ENCODE measurements at places on chromosomes 5 and 9. TPM values are rescaled to one million over a fixed set of nuclear protein-coding genes. Genes with fewer than 3 reads are reported as not detected.
A peak's percentile ranks its signal among the peaks of the same experiment; 100 is the strongest.

Gene LIFR
- total RNA-seq: not detected

Gene GRXCR2
- not detected for total RNA-seq

Gene PCDH12
- total RNA-seq: 0.73 TPM

Gene SOHLH1
- total RNA-seq: not detected

Gene HTR4
- total RNA-seq: not detected

Gene F2R
- total RNA-seq: 5.9 TPM

Gene SAPCD2
- total RNA-seq: 40.6 TPM

Gene ZNF618
- 0.21 TPM for total RNA-seq

Gene KIAA0825
- total RNA-seq: 2.7 TPM

Gene FAM81B
- not detected for total RNA-seq

Gene JAKMIP2
- total RNA-seq: 5.3 TPM

Gene GFI1B
- not detected for total RNA-seq

Gene FAM221B
- total RNA-seq: not detected

Gene RPS23
- total RNA-seq: 2,100 TPM

DNA sequence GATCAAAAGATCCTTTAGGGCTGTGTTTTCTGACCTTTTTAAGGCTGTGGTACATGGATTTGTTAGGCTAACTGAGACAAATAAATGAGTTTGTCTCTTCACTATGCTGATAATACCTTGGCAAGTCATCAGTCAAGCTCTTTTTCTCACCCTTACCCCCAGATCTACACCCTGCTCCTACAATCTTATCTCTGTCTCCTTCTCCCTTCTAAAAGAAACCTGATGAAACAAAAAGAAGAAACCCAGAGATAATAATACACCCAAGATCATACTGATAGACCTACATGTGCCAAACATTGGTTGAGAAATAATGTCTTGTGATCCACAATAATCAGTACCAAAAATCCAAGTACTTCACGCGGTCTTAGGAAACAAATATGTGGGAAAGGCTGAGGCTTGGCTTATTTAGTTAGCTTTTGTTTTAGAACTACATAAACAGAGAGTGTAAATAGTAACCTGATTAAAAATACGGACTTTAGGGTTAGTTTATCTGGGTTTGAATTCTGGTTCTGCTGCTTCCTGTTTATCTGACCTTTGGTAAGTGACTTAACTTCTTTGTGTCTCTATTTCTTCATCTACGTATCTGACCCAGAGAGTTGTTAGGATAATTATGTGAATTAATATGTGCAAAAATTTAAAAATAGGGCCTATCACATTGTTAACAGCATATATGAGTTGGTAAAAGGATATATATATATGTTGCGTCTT lies 24.8 kb upstream of the PDCD1LG2 start:
- no peak overlapping the region for H3K4me3 ChIP-seq
- no peaks in the 10 kb centered on the region for H3K4me1 ChIP-seq
- no peaks in the 10 kb centered on the region for H3K36me3 ChIP-seq

DNA sequence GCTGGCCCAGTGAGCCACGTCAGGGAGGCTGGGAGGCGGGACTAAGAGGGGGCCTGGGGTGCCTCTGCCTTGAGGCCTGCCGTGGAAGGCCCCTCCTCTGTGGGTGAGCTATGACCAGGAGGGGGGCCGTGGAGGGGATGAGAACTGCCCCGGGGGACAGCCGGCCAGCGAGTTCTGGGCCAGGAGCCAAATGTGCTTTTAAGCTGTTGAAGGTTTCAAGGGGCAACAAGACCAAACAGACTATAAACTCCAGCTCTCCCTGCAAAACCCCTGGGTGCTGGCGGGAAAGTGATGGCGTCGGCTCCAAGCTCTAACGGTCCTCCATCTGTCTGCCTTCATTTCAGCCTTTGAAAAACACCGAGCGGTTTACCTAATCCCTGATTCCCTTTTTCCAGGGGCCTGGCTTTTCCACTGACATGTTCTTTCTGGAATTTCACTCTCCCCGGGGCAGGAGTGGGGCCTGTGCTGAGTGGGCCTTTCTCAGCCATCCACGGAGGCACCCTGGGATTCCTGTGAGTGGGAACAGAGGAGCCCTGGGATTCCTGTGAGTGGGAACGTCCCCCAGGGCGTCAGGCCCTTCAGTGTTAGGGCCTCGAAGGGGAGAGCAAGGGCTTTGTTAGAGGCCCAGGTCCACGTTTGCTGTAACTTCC lies 65.6 kb downstream of the COL5A1 start:
- H3K27me3 ChIP-seq: no peaks in the 10 kb centered on the region
- H3K4me1 ChIP-seq: no peaks in the 10 kb centered on the region
- DNase-seq: no peak
- H3K36me3 ChIP-seq: no peaks in the 10 kb centered on the region

DNA sequence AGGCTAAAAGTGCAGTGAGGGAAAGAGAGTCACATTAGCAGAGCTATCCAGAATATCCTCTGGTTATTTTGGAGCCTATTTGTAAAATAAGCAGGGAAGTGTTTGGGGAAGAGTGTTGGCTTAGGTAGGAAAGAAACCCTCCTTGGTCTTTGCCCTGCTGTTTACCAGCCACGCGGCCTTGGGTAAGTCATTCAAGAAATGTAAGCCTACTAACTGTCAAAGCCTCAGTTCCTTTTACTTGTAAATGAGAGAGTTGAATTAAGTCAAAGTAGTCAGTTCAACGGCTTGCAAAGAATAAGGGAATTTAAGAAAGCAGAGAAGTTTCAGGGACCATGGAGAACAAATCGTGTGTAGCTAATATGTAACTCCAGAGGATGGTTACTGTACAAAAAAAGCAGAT lies 75.8 kb upstream of the TNC start:
- no peak overlapping the region for H3K27ac ChIP-seq
- no peak overlapping the region for H3K4me3 ChIP-seq
- no peak for DNase-seq
- H3K4me1 ChIP-seq: no peaks in the 10 kb centered on the region
- no peaks in the 10 kb centered on the region for H3K36me3 ChIP-seq

DNA sequence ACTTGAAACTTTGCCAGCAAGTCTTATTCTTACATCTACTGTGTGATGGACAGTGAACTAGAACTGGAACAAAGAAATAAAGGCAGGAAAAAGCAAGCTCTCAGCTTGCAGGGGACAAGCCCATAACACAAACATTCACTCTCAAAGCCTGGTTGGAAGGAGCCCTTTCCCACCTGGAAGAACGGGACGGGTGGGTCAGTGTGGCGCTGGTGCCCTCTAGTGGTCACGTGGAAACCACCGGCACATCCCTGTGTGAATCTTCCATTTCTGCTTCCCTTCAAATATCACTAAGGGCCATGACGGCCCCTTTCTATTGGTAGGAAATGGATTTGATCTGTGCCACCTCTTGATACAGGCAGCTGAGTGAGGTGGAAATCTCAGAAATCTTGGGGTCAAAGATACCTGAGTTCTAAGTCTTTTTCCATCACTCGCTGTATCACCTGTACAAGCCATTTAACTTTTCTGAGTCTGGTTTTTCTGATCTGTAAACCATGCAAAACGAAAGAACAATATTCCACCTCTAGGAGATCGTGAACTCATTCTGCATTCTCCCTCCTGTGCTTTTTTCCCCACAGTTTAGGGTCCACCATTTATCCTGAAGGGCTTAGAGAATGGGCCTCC lies 211.6 kb downstream of the MSX2 start:
- H3K4me1 ChIP-seq: no peaks in the 10 kb centered on the region
- peak; percentile 16 for DNase-seq
- H3K4me3 ChIP-seq: no peak overlapping the region
- H3K27me3 ChIP-seq: no peaks in the 10 kb centered on the region

DNA sequence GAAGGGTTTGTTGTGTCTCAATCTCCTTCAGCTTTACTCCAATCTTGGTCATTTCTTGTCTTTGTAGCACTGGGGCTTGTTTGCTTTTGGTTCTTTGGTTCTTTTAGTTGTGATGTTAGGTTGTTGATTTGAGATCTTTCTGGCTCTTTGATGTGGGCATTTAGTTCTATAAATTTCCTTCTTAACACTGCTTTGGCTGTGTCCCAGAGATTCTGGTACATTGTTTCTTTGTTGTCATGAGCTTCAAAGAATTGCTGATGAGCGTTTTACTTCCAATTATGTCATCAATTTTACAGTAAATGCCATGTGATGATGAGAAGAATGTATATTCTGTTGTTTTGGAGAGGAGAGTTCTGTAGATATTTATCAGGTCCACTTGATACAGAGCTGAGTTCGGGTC lies 353.3 kb downstream of the MAN2A1 start:
- H3K27me3 ChIP-seq: no peaks in the 10 kb centered on the region
- no peak for DNase-seq
- peaks cover 6% of the 10 kb centered on the region for H3K36me3 ChIP-seq
- H3K4me3 ChIP-seq: no peak overlapping the region
- no peak overlapping the region for H3K27ac ChIP-seq

DNA sequence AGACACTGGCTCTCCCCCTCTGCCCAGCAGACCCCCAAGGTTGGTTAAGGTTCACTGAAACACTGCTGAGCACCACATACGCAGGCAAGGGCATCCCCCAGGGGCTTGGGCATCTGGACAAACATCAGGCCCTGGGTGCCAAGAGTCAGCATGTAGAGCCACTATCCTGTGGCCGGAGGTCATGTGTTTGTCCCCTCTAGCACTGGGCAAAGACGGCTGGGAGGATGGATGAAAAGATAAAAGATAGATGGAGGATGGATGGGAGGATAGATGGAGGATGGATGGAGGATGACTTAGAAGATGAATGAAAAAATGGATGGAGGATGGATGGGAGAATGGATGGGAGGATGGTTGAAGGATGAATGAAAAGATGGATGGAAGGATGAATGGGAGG lies 216.8 kb upstream of the IER5L start:
- no peaks in the 10 kb centered on the region for H3K36me3 ChIP-seq
- no peak for DNase-seq
- no peaks in the 10 kb centered on the region for H3K4me1 ChIP-seq

DNA sequence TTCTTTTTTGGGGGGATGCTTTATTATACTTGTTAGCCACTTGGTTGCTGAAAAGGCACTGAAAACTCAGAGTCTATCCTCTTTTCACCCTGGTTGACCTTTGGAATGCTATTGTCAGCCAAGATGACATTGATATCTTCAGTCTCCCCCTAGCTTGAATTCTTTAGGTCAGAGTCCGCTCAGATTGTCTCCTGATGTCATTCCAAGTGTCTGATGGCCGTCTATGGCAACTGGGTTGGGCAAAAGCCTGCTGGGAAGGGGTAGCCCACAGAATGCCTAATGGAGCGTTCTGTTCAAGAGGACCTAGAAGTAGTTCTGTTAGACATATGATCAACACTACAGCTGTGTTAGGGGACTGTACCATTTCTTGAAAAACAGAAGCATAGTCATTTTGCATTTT lies 9.7 kb upstream of the MEF2C start:
- peaks cover 32% of the 10 kb centered on the region for H3K27me3 ChIP-seq
- H3K27ac ChIP-seq: no peak overlapping the region
- peaks cover 6% of the 10 kb centered on the region for H3K4me1 ChIP-seq
- DNase-seq: no peak
- no peak overlapping the region for H3K4me3 ChIP-seq
- no peaks in the 10 kb centered on the region for H3K36me3 ChIP-seq

GRCh38 chr5:172866802-172867748 lies 33.0 kb downstream of the ERGIC1 start:
- no peaks in the 10 kb centered on the region for H3K27me3 ChIP-seq
- DNase-seq: no peak
- H3K4me1 ChIP-seq: peaks cover 15% of the 10 kb centered on the region
- H3K36me3 ChIP-seq: no peaks in the 10 kb centered on the region

DNA sequence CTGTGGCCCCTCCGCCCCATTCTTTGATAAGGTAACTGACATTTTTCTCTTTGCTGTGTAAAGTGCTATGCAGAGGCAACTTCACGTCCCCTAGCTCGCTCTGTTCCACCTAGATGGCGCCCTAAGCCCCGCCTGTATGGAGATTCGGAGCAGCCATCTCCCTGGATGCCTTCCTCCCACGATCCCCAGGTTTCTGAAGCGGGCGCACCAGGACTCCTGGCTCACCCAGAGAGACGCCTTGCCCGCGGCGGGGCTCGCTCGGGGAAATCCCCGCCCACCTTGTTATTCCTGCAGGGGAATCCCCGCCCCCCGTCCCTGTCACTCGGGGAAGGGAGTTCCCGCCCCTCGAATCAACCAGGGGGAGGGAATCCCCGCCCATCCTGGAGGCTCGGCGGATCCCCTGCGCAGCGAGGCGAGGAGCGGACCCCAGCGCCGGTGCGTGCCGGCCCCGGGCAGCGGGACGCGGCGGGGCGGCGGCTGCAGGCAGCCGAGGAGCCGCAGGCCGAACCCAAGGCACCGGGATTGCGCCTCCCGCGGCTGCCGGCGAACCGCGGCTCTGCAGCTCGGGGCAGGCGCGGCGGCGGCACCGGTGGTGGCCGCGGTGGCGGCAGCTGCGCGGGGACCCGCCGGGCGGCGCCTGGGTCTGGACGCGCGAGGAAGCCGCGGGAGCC lies at the start of gene PDZD2:
TSS of gene PDZD2 (plus strand) at position 384 of the 671 bp plus-strand sequence.
- H3K27ac ChIP-seq: no peak within 1 kb of the TSS
- H3K27me3 ChIP-seq: peaks cover 23% of the 10 kb centered on the region
- H3K36me3 ChIP-seq: no peaks in the 10 kb centered on the region
- peaks cover 4% of the 10 kb centered on the region for H3K4me1 ChIP-seq
- peak; percentile 61 for DNase-seq

- no peak overlapping the region for H3K4me3 ChIP-seq
- no peaks in the 10 kb centered on the region for H3K36me3 ChIP-seq
- no peaks in the 10 kb centered on the region for H3K27me3 ChIP-seq
Observed at GRCh38 chr9:116979456-116979855, 292.4 kb downstream of the TRIM32 start.

DNA sequence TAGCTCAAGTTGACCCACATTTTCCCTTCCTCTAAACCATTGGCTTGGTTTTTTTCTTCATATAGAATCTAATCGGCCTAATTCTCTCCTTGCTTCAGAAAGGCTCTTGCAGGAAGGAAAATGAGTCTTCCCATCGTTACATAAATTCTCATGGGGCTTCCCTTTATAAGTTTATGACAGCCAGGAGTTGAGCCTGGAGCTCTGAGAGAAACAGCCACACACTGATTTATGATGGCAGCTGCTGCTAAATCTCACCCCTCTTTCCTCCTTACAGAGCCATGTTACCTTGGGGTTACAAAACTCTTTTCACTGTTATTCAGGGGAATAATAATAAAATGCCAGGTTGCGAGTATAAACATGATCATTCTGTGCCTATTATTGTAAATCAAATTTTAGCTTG lies 5.2 kb upstream of the RNF14 start:
- H3K27ac ChIP-seq: no peak overlapping the region
- no peaks in the 10 kb centered on the region for H3K36me3 ChIP-seq
- H3K27me3 ChIP-seq: no peaks in the 10 kb centered on the region
- no peak for DNase-seq
- peaks cover 46% of the 10 kb centered on the region for H3K4me1 ChIP-seq
- no peak overlapping the region for H3K4me3 ChIP-seq

GRCh38 chr5:128318691-128319090 lies 219.4 kb downstream of the FBN2 start:
- no peak for DNase-seq
- no peaks in the 10 kb centered on the region for H3K4me1 ChIP-seq
- H3K4me3 ChIP-seq: no peak overlapping the region
- H3K27ac ChIP-seq: no peak overlapping the region
- no peaks in the 10 kb centered on the region for H3K36me3 ChIP-seq

GRCh38 chr5:19319252-19319651 lies 668.7 kb downstream of the CDH18 start:
- no peaks in the 10 kb centered on the region for H3K27me3 ChIP-seq
- no peak overlapping the region for H3K4me3 ChIP-seq
- H3K27ac ChIP-seq: no peak overlapping the region
- no peak for DNase-seq
- no peaks in the 10 kb centered on the region for H3K36me3 ChIP-seq

GRCh38 chr9:71353720-71354119 lies 232.3 kb upstream of the TRPM3 start:
- H3K27ac ChIP-seq: no peak overlapping the region
- no peaks in the 10 kb centered on the region for H3K4me1 ChIP-seq
- no peak for DNase-seq
- no peak overlapping the region for H3K4me3 ChIP-seq

GRCh38 chr5:40397976-40398375 lies 281.7 kb upstream of the PTGER4 start:
- H3K4me3 ChIP-seq: no peak overlapping the region
- peaks cover 30% of the 10 kb centered on the region for H3K4me1 ChIP-seq
- DNase-seq: no peak
- H3K27me3 ChIP-seq: no peaks in the 10 kb centered on the region
- H3K27ac ChIP-seq: no peak overlapping the region
- H3K36me3 ChIP-seq: peaks cover 1% of the 10 kb centered on the region
